ENCODE measurements at places on chromosomes 2 and 18. TPM values are rescaled to one million over a fixed set of nuclear protein-coding genes. Genes with fewer than 3 reads are reported as not detected.
A peak's percentile ranks its signal among the peaks of the same experiment; 100 is the strongest.

UGT1A5 gene
- polyA plus RNA-seq = not detected

SCG2 gene
- polyA plus RNA-seq = 0.12 TPM

AMER3 gene
- not detected for polyA plus RNA-seq

OTOS gene
- polyA plus RNA-seq = not detected

DNA sequence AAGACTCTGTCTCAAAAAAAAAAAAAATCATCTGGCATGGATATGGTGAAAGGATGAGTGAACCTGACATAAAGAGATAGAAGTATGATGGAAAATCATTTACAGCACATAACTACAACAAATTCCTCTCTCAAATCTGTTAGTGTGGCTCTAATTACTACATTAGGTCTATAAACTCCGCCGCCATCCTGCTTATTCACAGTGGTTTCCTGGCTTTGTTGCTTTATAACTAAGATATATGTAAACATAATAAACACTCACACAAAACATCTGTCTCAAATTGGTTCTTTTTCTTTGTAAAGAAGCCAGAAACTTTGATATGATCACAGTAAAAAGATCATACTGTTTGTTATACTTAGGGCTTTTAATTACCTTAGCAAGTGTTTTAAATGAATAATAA is 412.6 kb upstream of the FAM98A start:
- DNase-seq = no peak
- no peak overlapping the region for H3K27ac ChIP-seq
- H3K27me3 ChIP-seq = no peaks in the 10 kb centered on the region
- H3K4me3 ChIP-seq = no peak overlapping the region
- H3K4me1 ChIP-seq = no peaks in the 10 kb centered on the region

ZDBF2 gene
- polyA plus RNA-seq = 1.8 TPM

GPBAR1 gene
- 0.66 TPM for polyA plus RNA-seq

CNRIP1 gene
- not detected for polyA plus RNA-seq

GRCh38 chr2:223801736-223802135 is 35.6 kb downstream of the AP1S3 start:
- H3K27me3 ChIP-seq = no peaks in the 10 kb centered on the region
- H3K36me3 ChIP-seq = no peaks in the 10 kb centered on the region
- peaks cover 14% of the 10 kb centered on the region for H3K4me1 ChIP-seq
- H3K27ac ChIP-seq = no peak overlapping the region

DNA sequence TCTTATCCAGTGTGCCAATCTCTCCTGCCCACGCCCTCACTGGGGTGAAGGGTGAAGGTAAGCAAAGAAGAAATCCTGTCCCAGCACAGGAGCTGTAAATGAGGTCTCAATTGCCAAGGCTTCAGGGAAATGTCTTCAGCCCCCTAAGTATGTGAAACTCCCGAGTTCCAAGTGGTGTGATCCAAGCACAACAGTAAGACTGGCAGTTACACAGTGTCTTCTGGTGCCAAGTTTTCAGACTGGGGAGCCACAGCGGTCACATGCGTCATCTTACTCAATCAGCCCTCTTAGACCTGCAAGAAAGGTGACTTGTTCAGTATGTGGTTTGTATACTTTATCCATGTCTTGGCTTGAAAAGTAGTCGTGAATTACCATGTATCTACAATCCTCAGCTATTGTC is 55.0 kb upstream of the SPRED2 start:
- DNase-seq = no peak
- H3K36me3 ChIP-seq = no peaks in the 10 kb centered on the region
- no peaks in the 10 kb centered on the region for H3K27me3 ChIP-seq
- H3K4me1 ChIP-seq = no peaks in the 10 kb centered on the region
- H3K27ac ChIP-seq = no peak overlapping the region

- no peak overlapping the region for H3K27ac ChIP-seq
- no peaks in the 10 kb centered on the region for H3K27me3 ChIP-seq
- H3K4me3 ChIP-seq = no peak overlapping the region
- no peaks in the 10 kb centered on the region for H3K36me3 ChIP-seq
Measured at GRCh38 chr18:27226556-27227075, 41.5 kb upstream of the CHST9 start.

CCDC74B gene
- 0.48 TPM for polyA plus RNA-seq

ACMSD gene
- not detected for polyA plus RNA-seq

- DNase-seq = no peak
- H3K36me3 ChIP-seq = no peaks in the 10 kb centered on the region
- H3K4me3 ChIP-seq = no peak overlapping the region
- H3K27me3 ChIP-seq = no peaks in the 10 kb centered on the region
- no peak overlapping the region for H3K27ac ChIP-seq
Measured at GRCh38 chr2:109187711-109188495, 58.9 kb downstream of the SH3RF3 start.

DNA sequence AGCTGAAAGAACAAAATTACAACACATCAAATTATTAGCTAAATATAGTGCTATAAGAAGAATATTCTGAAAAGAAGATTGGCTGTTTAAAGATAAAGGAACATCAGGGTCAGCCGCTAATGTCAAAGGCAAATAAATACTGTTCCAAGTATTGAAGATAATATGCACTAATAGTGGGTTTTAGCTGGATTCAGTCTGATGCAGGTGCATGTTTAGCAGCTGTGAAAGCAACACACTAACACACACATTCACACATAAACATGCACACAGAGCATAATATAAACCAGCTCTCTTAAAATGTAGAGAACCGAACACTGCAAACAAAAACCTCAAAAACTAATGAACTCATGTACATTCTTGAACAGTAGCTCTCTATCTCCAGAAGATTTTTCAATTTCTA is 634.6 kb downstream of the ERBB4 start:
- H3K27ac ChIP-seq = no peak overlapping the region
- no peaks in the 10 kb centered on the region for H3K27me3 ChIP-seq
- no peak for DNase-seq
- H3K4me3 ChIP-seq = no peak overlapping the region

DNA sequence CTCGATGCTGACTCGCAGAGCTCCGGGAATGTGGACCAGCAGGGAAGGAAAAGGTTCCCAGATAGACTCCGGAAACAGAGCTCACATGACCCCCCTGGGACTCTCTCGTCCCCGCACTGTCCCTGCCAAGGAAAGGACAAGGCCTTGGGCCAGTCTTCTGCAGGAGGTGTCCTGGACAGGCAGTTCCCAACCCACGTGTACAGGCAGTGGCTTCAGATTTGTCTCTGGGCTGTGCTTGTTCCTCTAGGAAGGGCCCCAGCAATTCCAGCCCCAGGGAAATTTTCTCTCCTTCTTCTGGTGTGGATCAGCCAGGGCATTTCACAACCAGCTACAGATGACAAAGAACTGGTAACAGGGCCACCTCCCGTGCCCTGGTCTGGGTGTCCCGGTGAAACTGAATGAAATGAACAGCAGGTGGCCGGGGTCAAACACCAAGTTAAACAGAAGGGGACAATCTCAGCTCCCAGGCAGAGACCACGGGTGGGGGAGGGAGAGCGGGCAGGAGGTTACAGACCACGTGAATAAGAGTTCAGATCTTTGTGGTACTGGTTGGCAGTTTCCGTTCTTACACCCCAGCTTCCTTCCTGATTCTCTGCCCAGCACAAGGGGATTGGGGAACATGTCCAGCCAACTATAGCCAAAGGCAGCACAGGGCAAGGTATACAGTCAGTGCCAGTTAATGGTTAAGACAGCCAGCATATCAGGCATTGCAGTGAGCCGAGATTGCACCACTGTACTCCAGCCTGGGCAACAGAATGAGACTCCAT is 52.2 kb upstream of the CAB39 start:
- H3K27me3 ChIP-seq = no peaks in the 10 kb centered on the region
- H3K27ac ChIP-seq = peak overlapping the region; percentile 69
- no peaks in the 10 kb centered on the region for H3K36me3 ChIP-seq
- peaks cover 56% of the 10 kb centered on the region for H3K4me1 ChIP-seq
- H3K4me3 ChIP-seq = no peak overlapping the region

FARSB gene
- 7.9 TPM for polyA plus RNA-seq

MYOM1 gene
- polyA plus RNA-seq = 1.5 TPM

DNA sequence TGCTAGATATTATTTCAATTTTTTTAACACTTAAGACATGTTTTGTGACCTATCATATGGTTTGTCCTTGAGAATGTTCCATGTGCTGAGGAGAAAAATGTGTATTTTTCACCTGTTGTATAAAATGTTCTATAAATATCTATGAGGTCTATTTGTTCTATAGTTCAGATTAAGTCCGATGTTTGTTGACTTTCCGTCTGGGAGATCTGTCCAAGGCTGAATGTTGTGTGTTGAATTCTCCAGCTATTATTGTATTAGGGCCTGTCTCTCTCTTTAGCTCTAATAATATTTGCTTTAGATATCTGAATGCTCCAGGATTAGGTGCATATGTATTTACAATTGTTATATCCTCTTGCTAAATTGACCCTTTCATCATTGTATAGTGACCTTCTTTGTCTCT is 144.1 kb downstream of the NYAP2 start:
- H3K4me3 ChIP-seq = no peak overlapping the region
- DNase-seq = no peak
- H3K27me3 ChIP-seq = no peaks in the 10 kb centered on the region
- no peaks in the 10 kb centered on the region for H3K36me3 ChIP-seq
- no peaks in the 10 kb centered on the region for H3K4me1 ChIP-seq

GRCh38 chr2:182318466-182319220 is 108.2 kb downstream of the PDE1A start:
- no peaks in the 10 kb centered on the region for H3K36me3 ChIP-seq
- H3K4me3 ChIP-seq = no peak overlapping the region
- no peak for DNase-seq
- H3K27ac ChIP-seq = no peak overlapping the region
- H3K4me1 ChIP-seq = no peaks in the 10 kb centered on the region
- H3K27me3 ChIP-seq = no peaks in the 10 kb centered on the region

TEKT4 gene
- polyA plus RNA-seq = not detected

DNA sequence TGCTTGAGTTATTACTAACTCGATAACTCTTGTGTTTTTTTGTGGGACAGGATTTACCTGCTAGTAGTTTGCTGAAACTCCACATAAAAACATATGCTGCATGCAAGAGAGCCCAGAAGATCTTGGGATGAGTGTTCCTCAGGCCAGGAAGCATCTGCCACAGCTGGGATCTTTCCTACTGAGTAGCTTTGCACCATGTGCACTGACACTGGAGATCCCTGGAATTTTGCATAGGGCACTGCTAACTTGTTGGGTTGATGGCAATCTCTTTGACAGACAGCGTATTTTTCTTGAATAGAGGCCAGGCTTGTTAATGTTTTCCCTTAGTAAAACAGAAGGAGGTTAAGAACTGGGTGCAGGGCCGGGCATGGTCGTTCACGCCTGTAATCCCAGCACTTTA is 808 bp upstream of the SERPINB11 start:
- no peaks in the 10 kb centered on the region for H3K36me3 ChIP-seq
- no peak overlapping the region for H3K27ac ChIP-seq
- DNase-seq = no peak
- H3K4me1 ChIP-seq = no peaks in the 10 kb centered on the region
- peaks cover 2% of the 10 kb centered on the region for H3K27me3 ChIP-seq
- no peak overlapping the region for H3K4me3 ChIP-seq

DNA sequence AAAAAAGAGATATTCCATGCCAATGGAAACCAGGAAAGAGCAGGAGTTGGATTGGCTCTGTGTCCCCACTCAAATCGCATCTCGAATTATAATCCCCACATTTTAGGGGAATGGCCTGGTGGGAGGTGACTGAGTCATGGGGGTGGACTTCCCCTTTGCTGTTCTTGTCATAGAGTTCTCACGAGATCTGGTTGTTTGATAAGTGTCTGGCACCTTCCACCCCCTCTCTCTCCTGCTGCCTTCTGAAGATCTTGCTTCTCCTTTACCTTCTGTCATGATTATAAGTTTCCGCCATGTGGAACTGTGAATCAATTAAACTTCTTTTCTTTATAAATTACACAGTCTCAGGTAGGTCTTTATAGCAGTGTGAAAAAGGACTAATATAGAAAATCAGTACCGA is 355.6 kb downstream of the NBAS start:
- H3K27me3 ChIP-seq = no peaks in the 10 kb centered on the region
- no peaks in the 10 kb centered on the region for H3K4me1 ChIP-seq
- H3K27ac ChIP-seq = no peak overlapping the region
- no peak for DNase-seq

DNA sequence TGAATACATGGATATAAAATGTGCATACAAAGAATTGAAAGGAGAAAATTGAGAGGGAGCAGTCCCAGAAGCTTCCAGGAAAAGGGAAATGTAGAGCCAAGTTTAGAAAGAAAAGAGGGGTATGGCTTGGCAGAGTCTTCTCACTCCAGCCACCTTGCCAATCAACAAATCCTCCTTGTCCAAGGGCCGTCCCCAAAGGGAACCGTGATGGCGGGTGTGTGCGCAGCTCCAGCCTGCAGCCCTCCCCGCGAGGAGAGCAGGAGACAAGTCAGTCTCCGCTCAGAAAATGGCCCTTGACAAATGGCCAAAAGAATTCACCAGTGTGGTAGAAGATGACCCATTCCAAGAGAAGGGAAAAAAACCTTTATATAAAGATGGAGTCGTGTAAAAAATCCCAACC is 448.3 kb upstream of the POU3F3 start:
- no peak overlapping the region for H3K27ac ChIP-seq
- no peaks in the 10 kb centered on the region for H3K4me1 ChIP-seq
- H3K4me3 ChIP-seq = no peak overlapping the region
- no peak for DNase-seq

DNA sequence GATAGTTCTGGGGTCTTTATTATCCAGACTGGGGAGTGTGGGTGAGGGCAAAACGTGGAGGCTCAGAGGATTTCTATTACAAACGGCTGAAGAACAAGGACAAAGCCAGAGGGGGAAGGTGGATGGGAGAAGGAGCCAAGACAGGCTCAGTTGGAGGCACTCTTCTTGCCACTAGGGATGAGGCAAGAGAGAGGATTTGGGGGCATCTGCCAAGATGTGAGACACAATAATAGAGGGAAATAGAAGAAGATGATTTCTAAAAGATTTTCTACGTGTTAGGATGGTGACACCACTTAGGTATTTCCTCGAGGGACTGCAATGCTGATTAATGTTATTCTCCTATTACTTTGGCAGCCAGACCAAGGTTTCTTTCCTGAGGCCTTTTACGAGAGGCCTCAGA is 71.8 kb downstream of the APOB start:
- no peaks in the 10 kb centered on the region for H3K4me1 ChIP-seq
- no peak overlapping the region for H3K4me3 ChIP-seq
- no peaks in the 10 kb centered on the region for H3K27me3 ChIP-seq
- no peak for DNase-seq
- no peaks in the 10 kb centered on the region for H3K36me3 ChIP-seq
